ENCODE measurements at places on chromosomes 6 and 20. TPM values are rescaled to one million over a fixed set of nuclear protein-coding genes. Genes with fewer than 3 reads are reported as not detected.

ZNF334 gene
- 4.8 TPM for total RNA-seq

IPCEF1 gene
- not detected for total RNA-seq

ETV7 gene
- not detected for total RNA-seq

WASF1 gene
- total RNA-seq, result 10.3 TPM

PROCR gene
- total RNA-seq, result 1.4 TPM

HSF2 gene
- 24.8 TPM for total RNA-seq

IL17A gene
- total RNA-seq, result not detected

MICB gene
- 9.0 TPM for total RNA-seq

ADGB gene
- not detected for total RNA-seq
